ENCODE measurements at places on chromosomes 1 and 21. TPM values are rescaled to one million over a fixed set of nuclear protein-coding genes. Genes with fewer than 3 reads are reported as not detected.

The ST6GALNAC5 gene
- 9.2 TPM for total RNA-seq

The FAM151A gene
- total RNA-seq, result not detected

The PTAFR gene
- 7.5 TPM for total RNA-seq

The KLF17 gene
- 0.24 TPM for total RNA-seq

The VCAM1 gene
- 37.8 TPM for total RNA-seq

The KPRP gene
- not detected for total RNA-seq

The NCF2 gene
- total RNA-seq, result 52.6 TPM

The RSPH1 gene
- 0.43 TPM for total RNA-seq
